ENCODE measurements at places on chromosomes 12 and 14.

- no peak for DNase-seq
Measured at GRCh38 chr14:50116966-50117365, 594 bp upstream of the VCPKMT start.

DNA sequence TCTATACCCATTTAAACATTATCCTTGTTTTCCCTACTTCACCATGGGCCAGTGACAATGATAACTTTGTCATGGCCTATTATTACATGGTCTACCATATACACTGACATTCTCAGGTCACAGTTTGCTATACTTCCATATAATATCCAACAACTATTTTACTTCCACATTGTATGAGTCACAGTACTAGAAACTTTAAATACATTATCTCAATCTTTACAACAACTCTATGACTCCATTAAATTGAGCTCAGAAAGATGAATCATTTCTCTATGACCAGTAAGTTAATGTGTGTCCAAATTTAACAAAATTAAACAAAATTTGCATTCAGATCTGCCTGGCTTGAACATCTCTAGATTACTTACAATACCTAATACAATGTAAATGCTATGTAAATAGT, 93.9 kb downstream of the PLEKHG7 start:
- DNase-seq = no peak

- DNase-seq = no peak
Measured at GRCh38 chr14:69922198-69922597, 43.0 kb downstream of the SMOC1 start.

GRCh38 chr12:47242426-47242825, 162.7 kb upstream of the AMIGO2 start:
- DNase-seq = no peak

DNA sequence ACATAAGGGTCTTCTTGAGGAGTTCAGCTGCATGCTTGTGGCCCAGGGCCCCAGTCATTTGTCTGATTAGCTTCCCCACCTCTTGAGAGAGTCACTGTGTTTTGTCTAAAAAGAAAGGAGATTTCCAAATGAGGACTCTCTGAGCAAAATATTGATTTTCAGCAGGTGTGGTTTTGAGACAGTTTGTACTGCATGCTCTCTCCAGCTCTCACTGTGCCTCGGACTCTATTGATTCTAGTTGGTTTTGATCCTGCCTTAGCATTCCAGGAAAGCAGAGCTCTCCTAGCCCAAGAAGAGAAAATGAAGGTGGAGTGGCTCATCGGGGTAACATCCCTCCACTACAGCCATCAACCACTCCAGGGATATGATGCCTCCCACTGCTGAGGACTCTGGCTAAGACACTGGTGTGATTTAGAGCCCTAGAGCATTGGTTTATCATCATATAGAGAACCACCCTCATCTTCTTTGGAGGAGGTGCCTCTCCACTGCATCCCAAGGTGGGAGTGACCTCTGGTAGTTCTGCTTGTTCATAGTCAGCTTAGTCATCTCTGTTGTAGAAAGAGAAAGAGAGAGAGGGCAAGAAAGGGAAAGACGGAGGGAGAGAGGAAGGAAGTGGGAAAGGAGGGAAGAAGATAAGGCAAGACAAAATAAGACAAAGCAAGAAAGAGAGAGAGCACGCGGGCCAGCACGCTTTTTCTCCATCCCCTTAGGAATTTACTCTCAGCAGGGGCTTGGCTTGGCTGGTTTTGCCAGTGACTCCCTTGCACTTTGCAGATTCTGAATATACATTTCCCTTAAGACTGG, 365.6 kb downstream of the DPF3 start:
- DNase-seq = no peak

Data from SW480 (cell line).